ENCODE measurements at places on chromosomes 2 and 18. TPM values are rescaled to one million over a fixed set of nuclear protein-coding genes. Genes with fewer than 3 reads are reported as not detected.

Gene KCNK3
- not detected for total RNA-seq

GRCh38 chr2:38159597-38159996 lies 83.6 kb upstream of the CYP1B1 start:
- no peak for DNase-seq

GRCh38 chr18:12026562-12026961 lies 45.3 kb downstream of the IMPA2 start:
- DNase-seq: no peak

Gene RNASEH1
- total RNA-seq: 57.2 TPM

Gene SLC4A3
- total RNA-seq: 0.10 TPM

DNA sequence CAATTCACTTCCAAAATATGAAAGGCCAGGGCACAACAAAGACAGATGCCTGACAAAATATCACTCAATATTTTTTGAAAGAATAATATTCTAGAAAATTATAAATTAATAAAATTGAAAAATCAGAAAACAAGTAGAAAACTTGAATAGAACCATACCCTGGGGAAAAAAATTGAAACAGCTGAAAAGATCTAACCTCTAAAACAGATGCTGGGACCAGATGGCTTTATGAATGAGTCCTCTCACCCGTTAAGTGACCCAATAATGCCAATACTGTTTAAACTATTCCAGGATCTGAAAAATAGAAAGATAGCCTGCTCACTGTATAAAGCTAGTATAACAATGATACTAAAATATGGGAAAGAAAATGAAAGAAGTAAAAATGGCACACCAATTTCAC lies 322.3 kb upstream of the VWC2L start:
- no peak for DNase-seq
